ENCODE measurements at places on chromosomes 12 and 14.

DNA sequence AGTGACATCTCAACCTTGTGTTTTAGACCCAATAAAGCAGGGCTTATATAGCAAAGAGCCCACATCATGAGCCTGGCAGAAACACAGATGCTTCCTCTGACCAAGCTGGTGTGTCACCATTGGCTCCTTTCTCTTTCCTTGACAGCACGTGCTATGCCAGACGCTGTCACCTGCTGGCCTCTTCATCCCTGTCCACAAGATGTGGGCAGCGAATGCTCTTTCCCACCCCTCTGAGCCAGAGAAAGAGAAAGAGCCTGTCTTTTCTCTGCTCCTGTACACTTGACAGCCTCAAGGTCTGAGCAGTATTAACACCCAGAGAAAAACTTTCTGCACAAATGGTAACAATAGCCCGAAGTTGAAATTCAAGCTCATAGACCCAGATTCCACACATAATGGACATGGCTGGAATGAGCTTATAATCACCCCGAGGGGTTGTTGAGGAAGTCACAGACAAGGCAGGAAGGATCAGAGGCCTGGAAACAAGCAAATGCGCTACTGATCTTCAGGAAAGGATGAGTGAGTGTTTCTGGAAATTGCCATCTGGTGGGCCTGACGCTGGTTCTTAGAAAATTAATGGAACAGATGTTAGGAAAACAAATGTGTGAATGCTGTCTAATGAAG lies 8.9 kb downstream of the TGFB3 start:
- DNase-seq, result no peak
- peaks cover 20% of the 10 kb centered on the region for H3K4me1 ChIP-seq
- H3K36me3 ChIP-seq, result peaks cover 12% of the 10 kb centered on the region
- H3K27me3 ChIP-seq, result no peaks in the 10 kb centered on the region
- H3K27ac ChIP-seq, result no peak overlapping the region
- H3K4me3 ChIP-seq, result no peak overlapping the region

- H3K4me3 ChIP-seq, result no peak overlapping the region
- DNase-seq, result no peak
- H3K27me3 ChIP-seq, result no peaks in the 10 kb centered on the region
- no peaks in the 10 kb centered on the region for H3K4me1 ChIP-seq
Measured at GRCh38 chr12:94807951-94808350, 157.6 kb upstream of the TMCC3 start.

DNA sequence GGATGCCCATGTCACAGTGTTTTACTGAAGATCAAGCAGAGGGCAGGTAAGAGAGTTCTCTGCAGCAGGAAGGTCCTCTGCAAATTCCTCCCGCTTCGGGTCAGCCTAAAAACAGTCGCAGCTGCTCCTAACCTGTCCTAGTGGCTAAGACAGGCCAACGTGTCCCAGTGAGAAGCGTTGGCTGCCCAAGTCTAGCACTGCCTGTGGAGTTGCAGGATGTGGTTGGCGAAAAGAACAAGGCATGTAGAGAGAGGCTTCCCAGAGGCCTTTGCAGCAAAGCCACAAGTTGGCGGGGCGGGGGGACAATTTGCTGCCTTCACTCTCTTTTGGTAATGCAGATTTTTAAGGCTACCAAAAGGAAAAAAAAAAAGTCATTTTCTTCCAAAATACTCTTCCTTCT lies 340.1 kb downstream of the BCL11B start:
- H3K4me3 ChIP-seq, result no peak overlapping the region
- no peak overlapping the region for H3K27ac ChIP-seq
- no peak for DNase-seq
- peaks cover 2% of the 10 kb centered on the region for H3K4me1 ChIP-seq

DNA sequence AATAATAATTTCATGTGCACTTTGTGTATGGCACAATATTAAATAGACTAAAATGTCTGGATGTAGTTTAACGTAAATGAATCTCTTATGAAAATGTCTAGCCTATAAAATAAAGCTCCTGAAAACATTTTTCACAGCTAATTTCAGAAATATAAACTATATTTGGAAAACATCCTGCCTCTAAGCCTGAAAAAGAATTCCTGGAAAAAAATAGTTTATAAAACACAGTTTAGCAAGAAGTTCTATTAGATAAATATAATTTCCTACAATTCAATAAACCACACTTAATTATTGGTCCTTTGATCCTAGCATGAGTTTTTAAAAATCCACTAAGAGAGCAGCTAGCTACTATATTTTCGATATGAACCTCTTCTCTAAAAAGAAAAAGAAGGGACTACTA lies 159.9 kb downstream of the ADAMTS20 start:
- H3K27ac ChIP-seq, result no peak overlapping the region
- no peak overlapping the region for H3K4me3 ChIP-seq
- H3K36me3 ChIP-seq, result no peaks in the 10 kb centered on the region
- no peaks in the 10 kb centered on the region for H3K27me3 ChIP-seq

- DNase-seq, result no peak
- no peaks in the 10 kb centered on the region for H3K27me3 ChIP-seq
- H3K4me3 ChIP-seq, result no peak overlapping the region
- H3K4me1 ChIP-seq, result peaks cover 4% of the 10 kb centered on the region
Measured at GRCh38 chr12:92046557-92047392, 98.9 kb downstream of the BTG1 start.

GRCh38 chr12:25590011-25590721 lies 37.1 kb upstream of the LMNTD1 start:
- no peak overlapping the region for H3K4me3 ChIP-seq
- H3K36me3 ChIP-seq, result no peaks in the 10 kb centered on the region
- no peak for DNase-seq
- H3K27ac ChIP-seq, result no peak overlapping the region
- no peaks in the 10 kb centered on the region for H3K27me3 ChIP-seq

- H3K27me3 ChIP-seq, result no peaks in the 10 kb centered on the region
- no peak overlapping the region for H3K27ac ChIP-seq
- H3K4me3 ChIP-seq, result peak overlapping the region; percentile 74
- no peaks in the 10 kb centered on the region for H3K36me3 ChIP-seq
Measured at GRCh38 chr12:49322367-49322707, 718 bp upstream of the TROAP start.

DNA sequence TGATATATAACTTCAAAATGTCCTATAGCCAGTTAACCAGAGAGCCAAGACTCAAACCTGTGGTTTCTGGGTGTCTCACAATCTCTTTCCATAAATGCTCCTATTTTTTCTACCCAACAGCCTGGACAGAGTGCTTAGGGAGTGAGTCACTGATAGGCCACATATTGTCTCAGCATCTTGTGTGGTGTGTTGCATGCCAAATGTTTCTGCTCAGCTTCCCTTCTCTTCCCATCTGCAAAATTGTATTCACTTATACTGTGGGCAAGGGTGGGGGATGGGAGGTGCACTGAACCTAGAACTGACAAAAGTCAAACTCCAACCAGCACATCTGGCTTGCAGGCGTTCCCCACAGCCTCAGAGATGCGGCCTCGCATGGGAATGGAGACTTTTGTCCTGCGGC lies 123.3 kb downstream of the KCNA5 start:
- H3K27me3 ChIP-seq, result no peaks in the 10 kb centered on the region
- H3K4me1 ChIP-seq, result no peaks in the 10 kb centered on the region
- no peak overlapping the region for H3K27ac ChIP-seq
- no peak overlapping the region for H3K4me3 ChIP-seq
- DNase-seq, result no peak

DNA sequence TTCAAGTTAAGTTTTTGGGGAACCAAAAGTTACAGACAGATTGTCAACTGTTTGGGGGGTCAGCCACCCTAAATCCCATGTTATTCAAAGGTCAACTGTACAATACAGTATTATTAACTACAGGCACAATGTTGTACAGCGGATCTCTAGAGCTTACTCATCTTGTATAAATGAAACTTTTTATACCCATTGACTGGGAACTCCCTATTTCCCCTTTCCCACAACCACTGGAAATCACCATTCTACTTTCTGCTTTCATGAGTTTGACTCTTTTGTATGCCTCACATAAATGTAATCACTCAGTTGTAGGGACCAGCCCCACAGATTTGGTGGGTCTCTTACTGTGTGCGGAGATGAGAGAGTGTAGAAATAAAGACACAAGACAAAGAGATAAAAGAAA lies 57.8 kb downstream of the SLCO1B3 start:
- H3K36me3 ChIP-seq, result no peaks in the 10 kb centered on the region
- H3K27ac ChIP-seq, result no peak overlapping the region
- no peak for DNase-seq
- H3K27me3 ChIP-seq, result no peaks in the 10 kb centered on the region
- no peak overlapping the region for H3K4me3 ChIP-seq

GRCh38 chr12:4031703-4032291 lies 158.6 kb upstream of the PARP11 start:
- H3K4me1 ChIP-seq, result peaks cover 6% of the 10 kb centered on the region
- no peaks in the 10 kb centered on the region for H3K36me3 ChIP-seq
- DNase-seq, result no peak
- H3K4me3 ChIP-seq, result peak overlapping the region; percentile 77
- H3K27ac ChIP-seq, result peak overlapping the region; percentile 59

GRCh38 chr12:121391619-121392324 lies 8.1 kb upstream of the RNF34 start:
- no peaks in the 10 kb centered on the region for H3K4me1 ChIP-seq
- no peak overlapping the region for H3K4me3 ChIP-seq
- H3K27me3 ChIP-seq, result no peaks in the 10 kb centered on the region
- H3K36me3 ChIP-seq, result no peaks in the 10 kb centered on the region

DNA sequence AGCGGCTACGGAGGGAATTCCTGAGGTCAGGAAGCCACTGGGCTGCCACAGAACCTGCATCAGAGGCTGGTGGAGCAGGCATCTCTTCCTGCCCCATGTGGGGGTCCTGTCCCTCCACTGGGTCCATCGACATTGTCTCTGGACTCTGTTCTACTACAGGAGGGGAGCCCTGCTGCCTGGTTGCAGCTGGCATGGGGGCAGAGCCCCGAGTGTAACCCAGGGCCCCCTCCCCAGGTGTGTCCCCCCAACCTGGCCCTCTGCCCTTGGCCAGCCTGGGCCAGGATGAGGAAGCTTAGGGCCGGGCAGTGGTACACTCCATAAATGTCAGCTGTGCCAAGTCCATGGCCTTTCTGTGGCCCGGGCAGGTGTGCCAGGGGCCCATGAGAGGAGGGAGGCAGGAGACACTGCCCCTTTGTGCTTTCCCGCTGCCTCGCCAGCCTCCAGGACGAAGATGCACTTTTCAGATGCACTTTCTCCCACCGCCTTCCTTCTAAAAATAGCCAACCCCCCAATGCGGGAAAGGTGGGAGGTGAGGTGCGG lies 4.0 kb upstream of the EXOC3L4 start:
- no peak overlapping the region for H3K27ac ChIP-seq
- H3K36me3 ChIP-seq, result no peaks in the 10 kb centered on the region
- no peaks in the 10 kb centered on the region for H3K4me1 ChIP-seq
- H3K4me3 ChIP-seq, result peak overlapping the region; percentile 63

- H3K27ac ChIP-seq, result peak overlapping the region; percentile 96
- H3K4me1 ChIP-seq, result peaks cover 3% of the 10 kb centered on the region
- H3K36me3 ChIP-seq, result peaks cover 19% of the 10 kb centered on the region
- H3K4me3 ChIP-seq, result peak overlapping the region; percentile 88
- H3K27me3 ChIP-seq, result no peaks in the 10 kb centered on the region
Measured at GRCh38 chr12:12718853-12719252, 1.7 kb downstream of the CDKN1B start.

- DNase-seq, result no peak
- no peak overlapping the region for H3K4me3 ChIP-seq
- H3K27me3 ChIP-seq, result no peaks in the 10 kb centered on the region
- no peaks in the 10 kb centered on the region for H3K36me3 ChIP-seq
- no peaks in the 10 kb centered on the region for H3K4me1 ChIP-seq
Measured at GRCh38 chr14:24761141-24761540, 127.2 kb upstream of the GZMB start.

DNA sequence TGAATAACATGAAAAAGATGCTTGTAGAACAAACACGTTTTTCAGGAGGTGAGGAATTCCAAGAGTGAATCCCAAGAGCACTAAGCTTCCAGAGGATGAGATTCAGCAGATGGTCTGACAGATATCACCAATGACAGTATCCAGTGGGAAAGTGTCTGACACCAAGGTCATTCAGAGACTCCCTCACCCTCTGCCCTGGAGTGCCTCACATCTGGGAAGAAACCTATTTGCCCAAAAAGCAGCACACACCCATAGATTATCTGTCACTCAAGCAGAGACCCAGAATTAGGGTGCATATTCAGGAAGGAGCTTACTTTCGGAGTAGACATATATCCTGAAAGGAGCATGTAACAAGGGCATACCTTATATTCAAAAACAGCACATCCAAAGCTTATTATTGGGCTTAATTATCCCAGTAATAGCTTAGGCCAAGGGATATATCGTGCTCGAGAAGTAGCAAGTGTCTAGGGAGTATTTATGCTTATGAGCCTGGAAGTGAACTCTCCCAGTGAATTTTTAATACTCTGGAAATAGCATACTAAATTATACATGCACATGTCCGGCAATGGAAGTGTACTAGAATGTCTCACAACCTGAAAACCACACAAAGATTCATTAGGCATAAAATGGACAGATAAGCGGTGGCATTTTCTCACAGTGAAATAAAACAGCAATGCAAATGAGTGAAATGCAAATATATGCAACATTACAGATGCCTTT lies 998.1 kb upstream of the TMEM132C start:
- no peaks in the 10 kb centered on the region for H3K4me1 ChIP-seq
- no peaks in the 10 kb centered on the region for H3K27me3 ChIP-seq
- no peak for DNase-seq

DNA sequence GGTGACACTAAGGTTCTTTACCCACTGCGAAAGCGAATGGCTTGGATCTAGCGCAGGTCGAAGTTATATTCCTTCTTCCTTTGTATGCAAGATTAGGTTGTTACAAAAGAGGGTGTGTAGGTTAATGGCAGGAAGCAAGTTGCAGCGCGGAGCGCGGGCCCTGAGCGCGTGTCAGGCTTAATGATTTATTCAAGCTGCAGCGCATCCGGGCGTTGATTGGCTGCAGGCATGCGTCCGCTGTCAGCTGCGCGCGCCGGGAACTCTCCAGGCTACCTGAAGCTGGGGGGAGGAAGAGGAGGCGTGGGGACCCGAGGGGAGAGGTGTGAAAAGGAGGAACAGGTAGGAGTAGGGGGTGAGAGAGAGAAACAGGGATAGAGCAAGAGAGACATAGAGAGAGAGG lies 7.4 kb downstream of the ASCL1 start:
- no peak for DNase-seq
- H3K4me1 ChIP-seq, result no peaks in the 10 kb centered on the region
- H3K27me3 ChIP-seq, result no peaks in the 10 kb centered on the region
- no peak overlapping the region for H3K4me3 ChIP-seq
- H3K27ac ChIP-seq, result no peak overlapping the region

GRCh38 chr14:99676657-99677056 lies 7.4 kb upstream of the CYP46A1 start:
- H3K36me3 ChIP-seq, result no peaks in the 10 kb centered on the region
- H3K4me3 ChIP-seq, result no peak overlapping the region
- no peaks in the 10 kb centered on the region for H3K27me3 ChIP-seq
- H3K4me1 ChIP-seq, result no peaks in the 10 kb centered on the region

- peaks cover 68% of the 10 kb centered on the region for H3K36me3 ChIP-seq
- DNase-seq, result no peak
- no peak overlapping the region for H3K27ac ChIP-seq
- no peak overlapping the region for H3K4me3 ChIP-seq
Measured at GRCh38 chr12:57168058-57168457, 20.6 kb upstream of the LRP1-AS start.

DNA sequence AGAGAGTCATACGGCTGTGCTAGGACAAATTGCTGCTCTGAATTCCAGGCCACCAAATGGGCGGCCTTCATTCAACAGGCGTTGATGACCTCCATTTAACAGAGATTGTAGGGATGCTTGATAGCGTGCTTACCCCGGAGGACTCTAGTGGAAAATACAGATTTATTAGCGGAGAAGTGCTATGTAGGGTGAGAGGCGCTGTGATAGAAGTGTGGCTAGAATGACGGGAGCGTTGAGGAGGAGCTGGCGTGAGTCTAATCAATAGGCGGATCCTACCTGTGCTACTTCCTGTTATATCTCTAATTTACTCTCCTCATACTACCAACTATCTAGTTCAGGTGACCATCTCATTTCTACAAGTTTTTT lies 668 bp downstream of the MRPS35 start:
- peaks cover 2% of the 10 kb centered on the region for H3K36me3 ChIP-seq
- H3K4me3 ChIP-seq, result peak overlapping the region; percentile 91
- H3K27me3 ChIP-seq, result no peaks in the 10 kb centered on the region
- H3K4me1 ChIP-seq, result no peaks in the 10 kb centered on the region
